ENCODE measurements at places on chromosomes 2 and 18. TPM values are rescaled to one million over a fixed set of nuclear protein-coding genes. Genes with fewer than 3 reads are reported as not detected.

The KIAA2012 gene
- 2.8 TPM for total RNA-seq

- no peak overlapping the region for H3K4me3 ChIP-seq
- DNase-seq: no peak
- no peaks in the 10 kb centered on the region for H3K4me1 ChIP-seq
- no peaks in the 10 kb centered on the region for H3K27me3 ChIP-seq
- no peak overlapping the region for H3K27ac ChIP-seq
- no peaks in the 10 kb centered on the region for H3K36me3 ChIP-seq
Observed at GRCh38 chr2:225073198-225073597, 30.9 kb upstream of the DOCK10 start.

The TCF4 gene
- total RNA-seq: 112 TPM

The CNTNAP5 gene
- not detected for total RNA-seq

- peaks cover 6% of the 10 kb centered on the region for H3K4me1 ChIP-seq
- no peaks in the 10 kb centered on the region for H3K27me3 ChIP-seq
- no peak overlapping the region for H3K4me3 ChIP-seq
- no peak overlapping the region for H3K27ac ChIP-seq
- no peak for DNase-seq
Observed at GRCh38 chr2:64466478-64467085, 12.6 kb downstream of the LGALSL start.
